Activated T-helper 2 cell treated with anti-CD3 and anti-CD28 coated beads, Interferon-gamma antibody, Interleukin-2, Interleukin-4, amounts not matched to agents 10 μg/mL and 5 μg/mL and 100 μg/mL, durations not matched to agents 14 hours and 24 hours and 36 hours (primary cell): ENCODE measurements at places on chromosomes 13 and 19. TPM values are rescaled to one million over a fixed set of nuclear protein-coding genes. Genes with fewer than 3 reads are reported as not detected.

SOX1 gene
- total RNA-seq, result not detected in 2 replicates

KLK14 gene
- total RNA-seq, result 0.44 and 0.52 TPM in 2 replicates

HCST gene
- total RNA-seq, result 53.9 and 57.2 TPM in 2 replicates

CEACAM5 gene
- not detected in 2 replicates for total RNA-seq

NKG7 gene
- 332 and 342 TPM in 2 replicates for total RNA-seq

RPS15 gene
- total RNA-seq, result 1,450 and 1,471 TPM in 2 replicates

SLC7A9 gene
- total RNA-seq, result 0.21 TPM in 1 of 2 replicates, not detected in the other

S1PR4 gene
- 48.5 and 48.9 TPM in 2 replicates for total RNA-seq

PBX4 gene
- total RNA-seq, result 23.4 and 24.8 TPM in 2 replicates

PSG3 gene
- not detected in 2 replicates for total RNA-seq

RHPN2 gene
- 3.5 and 5.0 TPM in 2 replicates for total RNA-seq
